ENCODE measurements at places on chromosomes 12 and 14.

- DNase-seq, result no peak
These were observed 30.7 kb downstream of the FLVCR2 start for GRCh38 chr14:75609116-75609515.

DNA sequence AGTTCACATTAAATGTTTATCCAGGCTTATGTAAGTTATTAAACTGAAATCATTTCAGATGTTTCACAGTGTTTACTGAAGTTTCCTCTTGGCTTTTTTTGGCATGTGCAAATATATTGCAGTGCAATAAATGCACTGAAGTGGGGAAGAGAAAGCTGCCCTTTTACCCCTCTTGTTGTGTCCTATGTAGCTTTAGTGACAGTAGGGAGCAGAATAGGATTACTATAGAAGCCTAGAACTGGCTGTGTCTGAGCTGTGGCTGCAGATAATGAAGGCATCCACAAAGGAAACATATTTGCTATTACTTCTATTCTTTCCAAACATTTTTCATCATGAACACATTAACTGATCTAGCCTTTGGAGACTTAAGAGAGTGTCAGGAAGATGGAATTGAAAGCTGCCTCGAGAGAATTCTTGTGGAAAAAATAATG lies 24.1 kb upstream of the CNTN1 start:
- DNase-seq, result no peak

- DNase-seq, result no peak
These were observed 35.6 kb upstream of the ANKS1B start for GRCh38 chr12:100020370-100020769.

DNA sequence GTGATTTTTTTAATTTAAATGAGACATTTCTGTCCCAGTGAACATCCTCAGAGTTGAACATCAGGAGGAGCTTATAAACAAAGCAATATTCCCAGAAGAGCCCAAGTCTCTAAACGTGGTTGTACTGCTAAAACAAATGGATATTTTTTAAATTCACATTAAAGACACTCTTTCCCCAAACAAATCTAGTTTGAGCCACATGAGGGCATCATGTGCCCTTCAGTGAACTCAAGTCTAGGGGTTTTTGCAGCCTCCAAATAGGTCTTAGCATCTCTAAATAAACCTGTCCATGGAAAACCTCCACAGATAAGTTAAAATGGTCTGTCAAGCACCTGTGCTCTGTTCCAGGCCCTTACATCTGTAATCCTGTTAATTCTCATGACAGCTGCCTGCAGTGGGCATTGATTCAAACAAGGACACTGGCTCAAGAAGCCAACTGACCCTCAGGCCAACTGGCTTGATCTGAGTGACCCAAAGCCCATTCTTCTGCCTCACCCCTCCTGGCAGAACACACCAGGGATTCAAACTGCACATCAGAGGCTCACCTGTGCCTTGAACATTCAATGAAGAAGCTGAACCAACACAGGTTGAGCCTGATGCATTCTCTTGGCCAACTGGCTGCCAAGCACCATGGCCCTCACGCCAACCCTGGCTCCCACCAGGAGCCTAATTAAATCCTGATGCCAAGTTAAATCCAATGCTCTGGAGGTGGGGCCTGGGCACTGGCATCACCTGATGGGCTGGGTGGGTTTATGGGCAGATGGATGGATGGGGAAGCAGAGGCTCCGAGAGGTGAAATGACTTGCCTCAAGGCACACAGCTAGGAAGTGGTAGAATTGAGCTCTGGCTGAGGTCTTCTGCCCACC lies 8.6 kb downstream of the ISCU start:
- peak; percentile 14 for DNase-seq

GRCh38 chr12:50934371-50934851 lies 17.9 kb upstream of the HIGD1C start:
- no peak for DNase-seq

DNA sequence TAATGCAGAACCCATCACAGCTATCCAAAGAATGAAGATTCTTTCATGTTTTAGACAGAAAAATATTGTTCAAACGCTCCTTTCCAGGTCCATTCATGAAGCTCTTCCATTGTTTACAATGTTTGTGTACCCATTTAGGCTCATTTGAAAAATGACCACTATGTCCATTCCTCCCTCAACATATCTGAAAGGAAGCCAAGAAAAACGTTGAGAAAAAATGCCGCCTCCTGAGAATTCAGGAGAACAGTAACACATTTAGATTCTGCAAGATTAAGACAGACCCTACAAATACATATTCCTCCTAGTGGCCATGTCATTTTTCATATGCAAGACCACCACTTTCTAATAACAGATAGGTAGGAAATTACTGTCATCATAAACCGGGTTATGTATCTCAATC lies 124.4 kb downstream of the SLC25A21 start:
- DNase-seq, result no peak

DNA sequence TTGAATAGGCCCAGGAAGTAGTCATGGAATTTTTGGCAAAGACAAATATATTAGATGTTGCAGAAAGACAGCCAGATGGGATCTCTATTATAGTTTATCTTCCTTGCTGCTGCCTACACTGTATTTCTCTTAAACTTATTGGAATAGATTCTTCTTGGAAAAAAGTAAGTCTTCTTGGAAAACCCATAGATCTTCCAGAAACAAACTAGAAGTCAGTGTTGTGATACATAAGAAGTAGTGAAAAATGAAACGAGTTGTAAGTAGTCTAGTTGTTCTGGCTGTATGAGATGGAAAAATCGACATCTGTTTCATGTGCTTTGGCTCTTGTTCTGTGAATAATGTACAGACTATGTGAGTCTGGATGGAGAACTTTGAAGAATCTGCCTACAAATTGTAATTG lies 29.0 kb downstream of the GLIPR1L2 start:
- DNase-seq, result no peak

GRCh38 chr12:130405332-130405731 lies 67.6 kb downstream of the PIWIL1 start:
- no peak for DNase-seq

GRCh38 chr12:6313326-6313940 lies 3.0 kb downstream of the PLEKHG6 start:
- no peak for DNase-seq

DNA sequence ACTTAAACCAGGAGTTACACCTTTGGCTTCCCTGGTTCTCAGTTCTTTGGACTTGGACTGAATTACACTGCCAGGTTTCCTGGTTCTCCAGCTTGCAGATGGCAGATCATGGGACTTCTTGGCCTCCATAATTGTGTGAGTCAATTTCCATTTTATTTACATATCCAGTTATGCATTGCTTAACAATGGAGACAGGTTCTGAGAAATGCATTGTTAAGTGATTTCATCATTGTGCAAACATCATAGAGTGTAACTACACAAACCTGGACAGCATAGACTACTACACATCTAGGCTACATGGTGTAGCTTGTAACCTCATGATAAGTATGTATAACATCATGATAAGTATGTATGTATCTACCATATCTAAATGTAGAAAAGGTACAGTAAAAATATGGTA lies 276.1 kb upstream of the BTG1 start:
- DNase-seq, result no peak

GRCh38 chr14:49962621-49963020 lies 69.7 kb downstream of the ARF6 start:
- DNase-seq, result no peak

DNA sequence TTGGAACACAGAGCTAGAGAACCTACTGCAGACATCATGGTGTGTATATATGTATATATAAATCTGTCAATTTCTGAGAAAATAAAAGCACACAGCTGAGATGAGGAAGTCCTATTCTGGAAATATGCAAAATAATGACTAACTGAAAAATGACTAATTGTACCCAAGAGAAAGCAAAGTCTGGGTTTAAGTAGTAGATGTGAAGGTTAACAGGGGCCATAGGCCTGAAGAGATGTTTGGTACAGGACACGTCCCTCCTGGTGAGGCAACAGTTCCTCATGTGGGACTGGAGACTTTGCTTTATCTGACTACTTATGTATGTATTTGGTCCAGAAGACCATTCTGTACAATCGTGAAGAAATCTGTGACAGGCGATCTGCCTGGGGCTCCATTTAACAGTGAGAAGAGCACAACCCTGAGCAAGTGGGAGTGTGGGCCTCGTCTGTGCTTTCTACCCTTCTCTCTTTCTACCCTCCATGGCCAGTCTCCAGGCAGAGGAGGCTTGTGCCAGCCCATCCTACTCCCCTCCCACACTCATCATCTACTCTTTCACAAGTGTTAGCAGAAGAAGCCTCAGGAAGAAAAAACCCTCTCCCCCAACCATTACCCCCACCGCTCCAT lies 67.5 kb downstream of the SLC41A2 start:
- DNase-seq, result no peak

- no peak for DNase-seq
These were observed 2.2 kb downstream of the OASL start for GRCh38 chr12:121036810-121037326.

- DNase-seq, result no peak
These were observed 2.5 kb downstream of the SETD3 start for GRCh38 chr14:99478128-99478527.

GRCh38 chr12:76637807-76638206 lies 78.2 kb upstream of the OSBPL8 start:
- DNase-seq, result no peak

DNA sequence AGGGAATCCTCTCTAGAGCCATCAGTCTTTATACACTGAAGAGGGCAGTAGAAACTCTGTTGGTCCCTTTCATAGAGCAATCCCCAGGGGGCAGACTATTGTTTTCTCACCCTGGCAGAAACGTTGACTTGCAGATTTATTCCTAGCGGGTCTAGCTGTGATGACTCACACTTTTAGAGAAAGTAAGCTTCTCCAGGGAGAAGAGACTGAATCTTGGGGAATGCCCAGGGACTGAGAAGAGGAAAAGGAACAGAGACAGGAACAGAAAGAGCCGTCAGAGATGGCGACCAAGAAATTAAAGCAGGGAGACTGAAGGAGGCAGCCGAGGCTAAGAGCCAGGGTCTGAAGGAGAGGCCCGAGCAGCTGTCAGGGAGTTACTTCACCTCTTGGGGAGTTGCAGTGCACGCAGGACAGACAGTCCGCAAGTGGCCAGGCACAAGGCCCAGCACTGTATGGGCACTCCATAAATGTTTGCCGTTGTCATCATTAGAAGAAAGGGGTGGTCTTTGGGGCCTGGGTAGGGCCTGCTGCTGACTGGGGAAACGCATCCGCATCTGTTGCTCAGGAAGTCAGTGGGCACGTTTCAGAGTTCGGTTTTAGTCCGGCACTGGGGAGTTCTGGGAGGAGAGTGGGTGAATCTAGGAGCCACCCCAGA lies 13.0 kb downstream of the PLEKHG6 start:
- no peak for DNase-seq

DNA sequence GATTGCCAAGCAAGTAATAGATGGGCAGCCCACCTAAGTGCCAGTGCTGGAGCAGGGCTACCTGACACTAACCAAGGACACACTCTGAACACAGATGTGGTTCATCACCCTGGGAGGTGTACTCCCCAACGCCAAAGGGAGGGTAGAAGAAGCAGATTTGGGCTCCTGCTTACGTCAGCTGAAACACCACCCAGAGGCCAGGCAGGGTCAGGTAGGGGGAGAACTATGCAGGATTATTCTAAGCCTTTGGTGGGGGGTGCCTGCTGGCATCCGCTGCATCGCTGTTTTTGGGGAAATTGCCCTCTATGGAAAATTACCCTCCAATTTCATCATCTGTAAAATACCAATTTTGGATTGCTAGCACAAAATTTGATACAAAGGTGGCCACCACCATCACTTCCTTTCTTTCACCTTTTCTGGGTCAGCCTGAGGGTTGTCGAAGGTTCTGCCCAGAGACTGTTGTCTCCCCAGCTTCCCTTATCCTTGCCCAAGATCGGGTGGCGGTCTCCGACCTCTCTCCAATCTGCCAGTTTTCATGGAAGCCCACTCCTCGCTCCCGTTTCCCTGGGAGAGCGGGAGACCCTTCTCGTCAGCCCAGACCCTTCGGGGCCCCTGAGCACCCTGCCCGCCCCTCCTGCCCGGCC lies 535 bp downstream of the BIN2 start:
- DNase-seq, result no peak

- DNase-seq, result no peak
These were observed 72.6 kb downstream of the NUAK1 start for GRCh38 chr12:106066051-106066705.

- DNase-seq, result peak; percentile 23
These were observed 69.6 kb downstream of the MOK start for GRCh38 chr14:102235275-102235897.

- DNase-seq, result no peak
These were observed 126.0 kb upstream of the AMIGO2 start for GRCh38 chr12:47205532-47206449.

DNA sequence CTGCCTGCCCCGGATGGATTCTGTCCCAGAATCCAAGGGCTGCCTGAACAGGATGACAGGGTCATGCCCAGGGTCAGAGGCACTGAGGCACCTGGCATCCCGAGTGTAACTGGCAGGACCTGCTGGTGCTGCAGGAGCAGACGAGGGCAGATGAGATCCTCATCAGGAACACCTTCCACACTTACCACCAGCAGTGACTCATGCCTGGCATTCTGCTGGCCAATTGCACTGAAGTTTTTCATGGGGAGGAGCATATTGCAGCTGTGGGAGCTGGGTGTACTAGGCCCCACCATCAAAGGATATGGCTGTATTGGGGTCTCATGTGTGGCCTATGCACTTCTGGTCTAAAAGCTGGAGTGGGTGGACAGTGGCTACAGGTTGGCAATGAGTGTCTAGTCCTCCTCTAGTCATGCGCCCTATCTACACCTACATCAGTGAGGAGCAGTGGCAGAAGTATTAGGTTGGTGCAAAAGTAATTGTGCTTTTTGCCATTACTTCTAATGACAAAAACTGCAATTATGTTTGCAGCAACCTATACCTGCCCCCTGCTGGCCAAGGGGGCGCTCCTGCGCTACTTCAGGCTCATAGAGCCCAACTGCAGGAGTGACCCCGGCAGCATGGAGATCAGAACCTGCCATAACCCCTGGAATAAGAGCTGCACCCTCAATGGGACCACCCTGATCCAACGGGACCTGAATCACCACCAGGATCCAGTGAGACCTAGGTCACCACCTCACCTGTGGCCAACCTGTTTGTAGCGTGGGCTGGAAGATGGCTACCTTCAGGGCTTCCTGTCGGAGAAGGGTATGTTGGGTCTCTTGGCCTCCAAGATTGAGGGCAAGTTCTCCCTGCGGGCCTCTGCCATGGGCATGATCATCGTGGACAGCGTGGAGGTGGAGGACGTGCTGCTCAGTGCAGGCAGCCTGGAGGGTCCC lies 8.0 kb upstream of the C12orf42 start:
- DNase-seq, result no peak

- no peak for DNase-seq
These were observed 57.0 kb downstream of the ADCK1 start for GRCh38 chr14:77856941-77857340.

DNA sequence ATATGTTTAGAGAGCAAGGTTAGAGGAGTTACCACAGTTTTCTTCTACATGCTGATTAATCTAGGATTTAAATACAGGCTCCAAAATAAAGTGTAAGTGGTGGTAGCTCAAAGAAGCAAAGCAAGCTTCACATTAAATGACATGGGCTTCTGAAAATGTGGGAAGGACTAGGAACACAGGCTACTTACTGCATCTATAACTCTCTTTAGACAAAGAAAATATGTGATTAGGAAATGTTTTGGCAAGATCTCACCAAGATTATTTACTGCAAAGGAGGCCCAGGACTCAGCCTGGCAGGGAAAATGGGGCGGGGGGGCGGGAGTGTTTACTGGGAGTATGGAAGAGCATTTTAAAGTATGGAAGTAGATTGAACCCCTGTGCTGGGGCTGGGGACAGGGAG lies 39.4 kb downstream of the ETV6 start:
- no peak for DNase-seq
